ENCODE measurements at places on chromosomes 2 and 18. TPM values are rescaled to one million over a fixed set of nuclear protein-coding genes. Genes with fewer than 3 reads are reported as not detected.

C1GALT1C1L gene
- total RNA-seq, result 4.6 TPM

CCDC74B gene
- 1.9 TPM for total RNA-seq

NOL4 gene
- total RNA-seq, result not detected

ANKRD23 gene
- 8.9 TPM for total RNA-seq

CFLAR gene
- 99.1 TPM for total RNA-seq

MALL gene
- total RNA-seq, result 32.4 TPM

CLEC4F gene
- total RNA-seq, result not detected

UBR3 gene
- 21.9 TPM for total RNA-seq

UGT1A10 gene
- not detected for total RNA-seq

C1QL2 gene
- not detected for total RNA-seq

CTIF gene
- 17.0 TPM for total RNA-seq

SFT2D3 gene
- total RNA-seq, result 8.4 TPM

C2orf72 gene
- total RNA-seq, result not detected

LIMS3 gene
- total RNA-seq, result 1.4 TPM

EPHA4 gene
- 21.3 TPM for total RNA-seq

ARHGEF4 gene
- total RNA-seq, result 16.1 TPM

KCNJ3 gene
- total RNA-seq, result not detected

CYP27A1 gene
- 2.0 TPM for total RNA-seq

COLEC11 gene
- 2.4 TPM for total RNA-seq

LINC00305 gene
- total RNA-seq, result not detected

DTNA gene
- not detected for total RNA-seq

STPG4 gene
- total RNA-seq, result 6.5 TPM

FSHR gene
- not detected for total RNA-seq

LCT gene
- not detected for total RNA-seq

TMEFF2 gene
- not detected for total RNA-seq

RELCH gene
- 20.1 TPM for total RNA-seq

ABCG5 gene
- not detected for total RNA-seq

TEKT4 gene
- 0.15 TPM for total RNA-seq

DAW1 gene
- total RNA-seq, result 1.8 TPM
